ENCODE measurements at places on chromosomes 2 and 18.

- no peak for DNase-seq
- peak overlapping the region; percentile 10 for H3K27ac ChIP-seq
- H3K27me3 ChIP-seq = no peaks in the 10 kb centered on the region
- peaks cover 56% of the 10 kb centered on the region for H3K36me3 ChIP-seq
- peaks cover 26% of the 10 kb centered on the region for H3K4me1 ChIP-seq
Measured at GRCh38 chr2:29130295-29130694, 15.1 kb downstream of the CLIP4 start.

DNA sequence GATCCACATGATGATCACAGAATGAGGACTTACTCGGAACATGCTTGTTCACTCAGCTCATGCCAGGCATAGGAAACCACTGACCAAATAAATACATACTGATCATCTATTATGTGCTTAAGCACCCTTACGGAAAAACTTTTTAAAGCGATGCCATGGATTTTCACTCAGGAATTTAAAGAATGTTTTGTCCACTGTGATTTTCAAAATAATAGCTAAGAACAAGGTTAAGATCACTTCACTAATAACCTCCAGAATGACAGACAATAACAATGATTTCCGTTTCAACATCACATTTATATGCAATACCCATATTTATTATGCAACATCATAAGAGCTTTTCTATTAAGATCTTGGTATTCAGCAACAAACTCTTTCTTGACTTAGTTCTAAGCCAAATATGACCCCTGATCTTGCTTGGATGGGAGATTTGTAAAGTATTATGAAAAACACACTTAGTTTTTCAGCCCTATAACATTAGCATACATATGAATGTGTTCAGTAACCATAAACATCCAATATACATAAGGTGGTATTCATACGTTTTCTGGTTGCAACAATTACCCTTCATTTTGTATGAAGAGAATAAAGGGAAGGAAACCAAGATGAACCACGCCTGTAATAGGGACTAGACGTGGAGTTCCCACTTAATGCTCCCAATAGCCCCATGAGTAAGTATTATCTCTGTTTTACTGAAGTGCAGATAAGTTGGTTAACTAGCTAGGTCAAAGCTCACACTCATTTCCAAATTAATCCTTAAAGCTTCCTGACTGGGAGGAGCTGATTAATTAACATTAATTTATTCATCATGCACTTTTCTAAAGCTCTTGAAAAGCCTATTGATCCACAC lies 1.9 kb downstream of the CD302 start:
- no peak overlapping the region for H3K4me3 ChIP-seq
- DNase-seq = no peak
- no peak overlapping the region for H3K27ac ChIP-seq
- peaks cover 9% of the 10 kb centered on the region for H3K36me3 ChIP-seq

DNA sequence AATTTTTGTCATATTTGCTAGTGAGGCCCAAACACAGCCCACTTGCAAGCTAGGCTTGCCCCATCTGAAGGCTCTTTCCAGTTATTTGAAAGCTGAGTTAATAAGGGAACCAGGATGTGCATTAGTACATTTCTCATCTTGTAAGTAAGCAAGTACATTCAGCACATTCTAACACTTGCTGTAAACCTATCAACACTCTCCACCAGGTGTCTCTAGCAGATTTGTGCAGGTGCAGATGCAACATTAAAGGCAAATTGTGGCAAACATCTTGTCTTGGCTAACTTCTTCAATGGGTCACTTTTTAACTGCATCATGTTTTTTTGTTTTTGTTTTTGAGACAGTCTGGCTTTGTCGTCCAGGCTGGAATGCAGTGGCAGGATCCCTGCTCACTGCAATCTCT lies 25.3 kb upstream of the MFSD6 start:
- no peak overlapping the region for H3K27ac ChIP-seq
- no peak for DNase-seq
- H3K36me3 ChIP-seq = no peaks in the 10 kb centered on the region
- peaks cover 2% of the 10 kb centered on the region for H3K4me1 ChIP-seq

GRCh38 chr2:9029721-9030120 lies 26.2 kb upstream of the MBOAT2 start:
- no peak for DNase-seq
- peaks cover 16% of the 10 kb centered on the region for H3K4me1 ChIP-seq
- no peak overlapping the region for H3K4me3 ChIP-seq
- H3K27me3 ChIP-seq = peaks cover 20% of the 10 kb centered on the region
- no peaks in the 10 kb centered on the region for H3K36me3 ChIP-seq
- no peak overlapping the region for H3K27ac ChIP-seq

- H3K27me3 ChIP-seq = peaks cover 37% of the 10 kb centered on the region
- H3K36me3 ChIP-seq = no peaks in the 10 kb centered on the region
- peak; percentile 14 for DNase-seq
- H3K4me1 ChIP-seq = peaks cover 11% of the 10 kb centered on the region
- H3K4me3 ChIP-seq = no peak overlapping the region
- no peak overlapping the region for H3K27ac ChIP-seq
Measured at GRCh38 chr2:201860636-201861066, 54.3 kb downstream of the CDK15 start.
